ENCODE measurements at places on chromosomes 6 and 20.

DNA sequence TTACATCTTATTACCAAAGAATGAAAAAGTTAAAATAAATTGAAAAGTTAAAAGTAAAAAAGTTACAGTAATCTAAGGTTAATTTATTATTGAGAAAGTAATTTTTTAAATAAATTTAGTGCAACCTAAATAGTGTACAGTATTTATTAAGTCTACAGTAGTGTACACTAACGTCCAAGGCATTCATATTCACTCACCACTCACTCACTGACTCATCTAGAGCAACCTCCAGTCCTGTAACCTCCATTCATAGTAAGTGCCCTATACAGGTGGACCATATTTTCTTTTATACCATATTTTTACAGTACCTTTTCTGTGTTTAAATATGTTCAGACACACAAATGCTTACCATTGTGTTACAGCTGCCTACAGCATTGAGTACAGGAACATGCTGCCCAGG, 624.7 kb upstream of the NOX3 start:
- DNase-seq = no peak

DNA sequence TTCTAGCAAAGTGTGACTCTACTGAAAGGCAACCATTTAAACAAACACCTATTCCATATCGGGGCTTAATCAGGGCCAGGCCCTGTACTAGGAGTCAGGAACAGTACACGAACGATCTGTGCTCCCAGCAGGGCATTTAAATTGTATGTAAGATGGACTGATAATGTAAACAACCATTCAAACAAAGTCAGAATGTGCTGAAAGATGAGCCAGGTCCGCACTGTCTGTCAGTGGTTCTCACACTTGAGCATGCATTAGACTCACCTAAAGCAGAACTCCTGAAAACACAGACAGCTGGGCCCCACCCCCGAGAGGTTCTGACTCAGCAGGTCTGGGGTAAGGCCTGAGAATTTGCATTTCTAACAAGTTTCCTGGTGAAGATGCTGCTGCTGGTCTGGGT, 81.6 kb downstream of the PXDC1 start:
- DNase-seq = no peak

- DNase-seq = peak; percentile 86
Observed at GRCh38 chr6:75128878-75129570, 76.8 kb downstream of the COL12A1 start.

- no peak for DNase-seq
Observed at GRCh38 chr6:26292709-26293108, 72.3 kb upstream of the BTN3A2 start.

DNA sequence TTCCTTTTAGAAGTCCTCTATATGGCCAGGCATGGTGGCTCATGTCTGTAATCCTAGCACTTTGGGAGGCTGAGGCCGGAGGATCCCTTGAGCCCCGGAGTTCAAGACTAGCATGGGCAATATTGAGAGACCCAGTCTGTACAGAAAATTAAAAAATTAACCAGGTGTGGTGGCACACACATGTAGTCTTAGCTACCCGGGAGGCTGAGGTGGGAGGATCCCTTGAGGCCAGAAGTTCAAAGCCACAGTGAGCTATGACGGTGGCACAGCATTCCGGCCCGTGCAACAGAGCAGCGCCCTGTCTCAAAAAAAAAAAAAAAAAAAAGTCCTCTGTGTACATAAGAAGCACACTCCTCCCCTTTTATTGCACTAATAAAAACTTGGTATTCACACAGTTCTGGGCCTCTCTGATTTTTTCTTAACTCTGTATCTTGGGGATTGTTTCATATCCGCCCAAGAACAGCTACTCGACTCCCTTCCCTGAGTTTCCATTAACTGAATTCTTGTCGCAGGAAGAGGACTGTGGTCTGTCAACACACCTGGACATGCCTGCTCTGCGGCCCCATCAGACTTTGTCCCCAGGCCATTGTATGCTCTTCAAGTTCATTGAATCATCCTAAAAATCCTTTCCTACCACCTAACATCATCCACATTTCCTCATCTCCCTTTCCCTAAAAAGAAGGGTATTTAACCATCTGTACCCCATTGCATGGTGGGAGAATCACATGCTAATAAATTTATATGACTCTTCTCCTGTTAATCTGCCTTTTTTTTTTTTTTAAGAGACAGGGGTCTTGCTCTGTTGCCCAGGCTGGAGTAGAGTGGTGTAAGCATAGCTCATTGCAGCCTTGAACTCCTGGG, 25.9 kb upstream of the PPP1R3G start:
- no peak for DNase-seq

DNA sequence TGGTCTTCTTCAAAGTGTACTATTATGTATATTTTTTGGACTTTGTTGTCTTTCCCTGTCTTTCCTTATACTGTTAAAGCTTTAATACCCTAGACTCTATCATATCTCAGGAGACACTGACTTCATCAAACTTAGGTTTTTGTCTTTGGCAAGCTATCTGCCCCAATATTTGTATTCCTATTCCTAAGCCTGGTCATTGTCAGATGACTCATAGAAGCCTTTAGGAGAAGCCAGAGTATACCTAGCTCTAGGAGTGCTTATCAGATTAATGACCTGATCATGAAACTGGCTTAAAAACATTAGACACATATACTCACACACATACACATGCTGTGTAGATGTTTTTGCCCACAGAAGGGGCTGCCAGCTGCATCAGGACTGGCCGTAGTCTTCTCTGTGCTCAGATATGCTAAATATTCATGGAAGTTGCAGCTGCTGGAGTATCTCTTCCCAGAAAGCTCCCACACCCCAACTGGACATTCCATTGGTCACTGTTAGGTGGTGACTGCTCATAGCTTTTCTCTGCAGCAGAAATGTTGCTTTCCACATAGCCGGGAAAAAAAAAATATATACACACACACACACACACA, 102.0 kb downstream of the ANKS1A start:
- peak; percentile 78 for DNase-seq

DNA sequence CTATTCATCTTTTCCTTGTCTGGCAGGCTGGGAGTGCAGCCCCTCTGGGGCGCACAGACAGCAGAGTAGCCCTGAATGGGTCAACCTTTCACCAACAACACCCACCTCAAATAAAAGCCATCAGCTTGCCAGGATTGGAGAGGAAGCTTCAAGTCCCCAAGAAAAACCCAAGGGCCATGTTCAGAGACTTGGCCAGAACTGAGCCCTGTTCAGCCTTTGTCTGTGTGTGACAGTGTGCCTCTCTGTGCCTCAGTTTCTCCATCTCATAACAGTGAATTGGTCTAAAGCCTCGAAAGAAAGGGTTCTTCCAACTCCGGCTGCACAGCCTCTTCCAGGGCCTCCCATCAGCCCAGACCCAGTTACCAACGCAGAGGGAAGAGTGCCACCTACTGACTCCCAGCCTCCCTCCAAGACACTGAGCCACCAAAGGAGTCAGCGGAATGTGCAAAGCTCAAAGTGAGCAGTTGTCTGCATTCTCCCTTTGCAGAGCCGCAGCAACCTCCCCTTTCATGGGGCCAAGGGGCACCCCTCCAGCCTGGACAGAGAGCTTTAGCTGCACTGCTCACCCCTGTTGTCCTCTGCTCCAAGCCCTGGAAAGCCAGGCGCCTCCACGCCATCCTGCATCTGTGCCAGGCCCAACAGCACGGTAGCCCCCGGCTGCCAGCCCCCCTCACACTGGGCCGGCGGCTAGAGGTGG, 82.7 kb upstream of the TOP1 start:
- peak; percentile 43 for DNase-seq

GRCh38 chr6:80541886-80542285, 435.4 kb downstream of the BCKDHB start:
- DNase-seq = no peak

DNA sequence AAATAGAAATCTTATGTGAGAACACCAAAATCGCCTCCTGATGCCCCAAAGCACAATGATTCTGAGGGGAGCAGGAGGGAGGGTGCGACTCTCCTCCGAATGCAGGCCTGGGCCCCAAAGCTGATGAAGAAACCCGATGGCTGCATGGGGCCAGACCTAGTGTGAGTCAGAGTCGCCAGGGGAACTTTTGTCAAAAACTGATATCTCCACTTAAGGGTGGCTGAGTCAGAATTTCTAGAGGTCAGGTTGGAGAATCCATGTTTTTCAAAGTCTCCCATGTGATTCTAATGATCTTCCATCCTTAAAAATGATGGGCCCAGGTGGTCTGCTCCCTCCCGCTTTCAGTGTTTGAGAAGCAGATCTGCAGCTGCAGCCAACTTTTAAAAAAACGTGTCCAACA, 172.8 kb downstream of the BACH2 start:
- DNase-seq = no peak

- peak; percentile 40 for DNase-seq
Observed at GRCh38 chr6:157460182-157460999, 79.4 kb downstream of the ZDHHC14 start.

DNA sequence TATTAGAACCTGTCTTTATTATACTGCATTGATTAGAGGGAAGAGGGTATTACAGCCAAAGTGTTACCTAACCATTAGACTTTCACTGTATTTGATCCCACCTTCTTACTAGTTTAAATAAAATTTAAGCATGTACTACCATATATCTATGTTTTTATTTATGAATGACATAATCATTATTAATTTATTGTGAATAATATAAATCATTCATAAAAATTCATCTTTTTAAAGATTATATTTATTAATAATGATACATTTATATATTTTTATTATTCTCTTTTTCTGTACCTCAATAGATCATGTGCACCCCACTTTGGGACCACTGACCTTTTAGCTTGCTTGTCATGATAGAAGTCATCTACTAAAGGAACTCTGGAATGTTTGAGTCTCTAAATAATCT, 223.5 kb upstream of the MARCKS start:
- no peak for DNase-seq

DNA sequence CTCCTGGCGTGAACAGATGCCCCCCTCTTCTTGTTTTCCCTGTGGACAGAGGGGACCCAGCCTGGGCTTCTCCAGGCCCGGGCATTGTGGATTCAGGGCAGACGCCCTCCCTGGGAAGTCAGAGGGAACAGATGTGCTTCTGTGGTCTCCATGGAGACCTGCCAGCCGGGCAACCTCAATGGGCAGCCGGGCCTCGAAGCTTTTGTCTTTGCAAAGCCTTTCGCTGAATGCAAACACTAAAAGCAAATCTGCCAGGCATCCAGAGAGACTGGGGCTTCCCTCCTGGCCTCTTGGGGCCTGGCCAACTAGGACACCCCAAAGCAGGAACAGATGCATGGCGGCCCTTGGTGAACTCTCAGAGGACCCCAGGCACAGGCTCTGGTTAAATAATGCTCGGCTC, 370.0 kb upstream of the SULF2 start:
- DNase-seq = no peak

GRCh38 chr20:37526839-37527637, 638 bp downstream of the BLCAP start:
- peak; percentile 28 for DNase-seq

DNA sequence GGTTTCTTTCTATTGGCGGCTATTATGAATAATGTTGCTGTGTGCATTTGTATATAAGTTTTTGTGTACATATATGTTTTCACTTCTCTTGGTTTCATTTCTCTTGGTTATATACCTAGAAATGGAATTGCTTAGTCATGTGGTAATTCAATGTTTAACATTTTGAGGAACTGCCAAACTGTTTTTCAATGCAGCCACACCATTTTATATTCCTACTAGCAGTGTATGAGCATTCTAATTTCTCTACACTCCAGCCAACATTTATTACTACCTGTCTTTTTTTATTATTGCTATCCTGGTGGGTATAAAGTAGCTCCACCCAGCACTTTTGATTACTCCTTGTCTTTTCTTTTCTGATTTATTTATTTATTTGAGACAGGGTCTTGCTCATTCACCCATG, 54.8 kb downstream of the PHACTR2 start:
- no peak for DNase-seq

- no peak for DNase-seq
Observed at GRCh38 chr6:79377047-79377446, 142.6 kb upstream of the HMGN3 start.

- DNase-seq = peak; percentile 89
Observed at GRCh38 chr6:144710207-144710606, 425.1 kb downstream of the UTRN start.

- no peak for DNase-seq
Observed at GRCh38 chr6:71028236-71028876, 71.5 kb upstream of the B3GAT2 start.

DNA sequence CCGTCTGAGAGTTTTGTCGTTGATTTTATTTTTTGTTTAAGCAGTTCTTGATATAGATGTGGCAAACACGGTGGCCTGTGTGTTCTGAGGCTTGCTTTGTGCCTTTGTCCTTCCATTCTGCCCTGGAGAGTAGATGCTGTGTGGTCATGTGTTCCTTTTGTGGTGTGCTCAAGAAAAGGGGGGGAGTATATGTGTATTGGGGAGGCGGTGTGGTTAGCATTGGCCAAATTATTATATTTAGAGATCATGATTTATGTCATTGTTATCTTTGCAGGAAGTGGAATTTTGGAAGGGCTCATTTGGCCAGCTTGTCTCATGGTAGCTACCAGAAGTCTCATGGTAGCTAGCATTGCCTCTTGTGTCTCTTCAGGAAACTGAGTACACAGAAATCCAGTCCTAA, 16.4 kb downstream of the RREB1 start:
- DNase-seq = no peak

DNA sequence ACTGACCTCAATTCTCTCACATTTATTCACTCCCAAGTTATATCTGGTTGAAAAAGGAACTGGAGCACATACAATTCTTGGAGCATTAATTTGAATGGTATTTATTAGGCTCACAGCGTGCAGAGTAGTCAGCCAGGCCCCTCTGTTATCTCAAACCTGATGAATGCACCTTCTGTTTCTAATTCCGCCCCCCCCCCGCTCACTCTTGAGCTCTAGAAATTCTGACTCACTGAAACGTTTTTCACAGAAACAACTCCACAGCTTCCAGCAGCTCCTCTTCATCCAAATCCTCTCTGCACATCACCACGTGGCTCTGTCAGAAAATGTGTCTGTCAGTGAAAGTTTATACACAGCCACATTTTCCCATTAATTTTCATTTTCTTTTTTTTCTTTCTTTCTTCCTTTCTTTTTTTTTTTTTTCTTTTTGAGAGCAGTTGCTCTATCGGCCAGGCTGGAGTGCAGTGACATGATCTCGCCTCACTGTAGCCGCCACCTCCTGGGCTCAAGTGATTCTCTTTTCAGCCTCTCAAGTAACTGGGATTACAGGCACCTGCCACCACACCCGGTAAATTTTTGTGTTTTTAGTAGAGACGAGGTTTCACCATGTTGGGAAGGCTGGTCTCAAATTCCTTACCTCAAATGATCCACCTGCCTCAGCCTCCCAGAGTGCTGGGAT, 109.4 kb downstream of the TBXT start:
- peak; percentile 36 for DNase-seq
